Breast epithelium (tissue), 4 donors: ENCODE measurements at places on chromosomes 4 and X. TPM values are rescaled to one million over a fixed set of nuclear protein-coding genes. Genes with fewer than 3 reads are reported as not detected.

The CFI gene
- 32.1 TPM for total RNA-seq

The TLR1 gene
- total RNA-seq, result 18.7 TPM

The STAP1 gene
- total RNA-seq, result not detected

The PDGFC gene
- total RNA-seq, result 54.4 TPM

The GLUD2 gene
- total RNA-seq, result 4.3 TPM

The HSFX3 gene
- not detected for total RNA-seq

The PTCHD1 gene
- total RNA-seq, result 1.3 TPM

The PPP2R2C gene
- total RNA-seq, result 0.16 TPM

The ADH4 gene
- 27.5 TPM for total RNA-seq

The FGFBP2 gene
- 3.4 TPM for total RNA-seq

The RHOXF1 gene
- 1.9 TPM for total RNA-seq

The DACH2 gene
- total RNA-seq, result not detected

The LNX1 gene
- total RNA-seq, result 19.7 TPM

The PCGF3 gene
- 69.4 TPM for total RNA-seq

The AFM gene
- not detected for total RNA-seq

The ZFP42 gene
- not detected for total RNA-seq

The RHOH gene
- 9.7 TPM for total RNA-seq

The TASL gene
- 1.6 TPM for total RNA-seq

The GPR143 gene
- total RNA-seq, result 3.6 TPM

The SPANXA2 gene
- not detected for total RNA-seq

The HGFAC gene
- total RNA-seq, result not detected

The FABP2 gene
- total RNA-seq, result not detected

The UGT2B15 gene
- total RNA-seq, result 0.98 TPM

The CSAG3 gene
- not detected for total RNA-seq

The GLRA2 gene
- not detected for total RNA-seq

The COX7B2 gene
- not detected for total RNA-seq

The SPACA5 gene
- total RNA-seq, result not detected

The CXCL13 gene
- total RNA-seq, result 6.2 TPM

The PPP2R3B gene
- 23.3 TPM for total RNA-seq
